ENCODE measurements at places on chromosomes 5 and 9.

GRCh38 chr9:81724242-81724889, 35.0 kb upstream of the TLE1 start:
- no peak for DNase-seq

- no peak for DNase-seq
Observed at GRCh38 chr5:6829150-6829784, 116.0 kb downstream of the TENT4A start.

DNA sequence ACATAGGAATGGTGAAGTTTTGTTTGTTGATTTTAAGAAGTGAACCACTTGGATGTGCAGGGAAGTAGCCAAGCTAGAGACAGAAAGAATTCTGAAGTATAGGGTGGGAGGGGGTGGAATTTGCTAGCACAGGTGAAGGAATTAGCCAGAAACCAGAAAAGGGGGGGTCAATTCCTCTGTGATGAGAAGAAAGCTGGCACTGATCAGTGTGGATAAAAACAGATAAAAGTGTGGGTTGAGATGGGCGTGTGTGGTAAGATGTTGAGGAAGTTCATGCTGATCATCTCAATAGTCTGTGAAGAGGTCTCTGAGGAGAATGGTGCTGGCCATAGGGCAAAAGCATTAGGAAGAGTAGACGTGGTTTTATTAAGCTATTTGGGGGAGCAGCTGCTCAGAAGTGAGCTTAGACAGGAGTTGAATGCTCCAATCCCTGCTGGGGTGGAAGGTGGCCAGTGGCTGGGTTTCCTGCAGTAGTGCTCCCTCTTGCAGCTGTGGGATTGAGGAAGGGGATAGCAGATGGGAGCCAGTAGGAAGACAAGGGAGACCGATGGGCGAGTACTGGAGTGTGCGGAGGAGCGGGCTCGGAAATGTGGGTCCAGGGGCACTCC, 88.7 kb upstream of the ELL2 start:
- no peak for DNase-seq

DNA sequence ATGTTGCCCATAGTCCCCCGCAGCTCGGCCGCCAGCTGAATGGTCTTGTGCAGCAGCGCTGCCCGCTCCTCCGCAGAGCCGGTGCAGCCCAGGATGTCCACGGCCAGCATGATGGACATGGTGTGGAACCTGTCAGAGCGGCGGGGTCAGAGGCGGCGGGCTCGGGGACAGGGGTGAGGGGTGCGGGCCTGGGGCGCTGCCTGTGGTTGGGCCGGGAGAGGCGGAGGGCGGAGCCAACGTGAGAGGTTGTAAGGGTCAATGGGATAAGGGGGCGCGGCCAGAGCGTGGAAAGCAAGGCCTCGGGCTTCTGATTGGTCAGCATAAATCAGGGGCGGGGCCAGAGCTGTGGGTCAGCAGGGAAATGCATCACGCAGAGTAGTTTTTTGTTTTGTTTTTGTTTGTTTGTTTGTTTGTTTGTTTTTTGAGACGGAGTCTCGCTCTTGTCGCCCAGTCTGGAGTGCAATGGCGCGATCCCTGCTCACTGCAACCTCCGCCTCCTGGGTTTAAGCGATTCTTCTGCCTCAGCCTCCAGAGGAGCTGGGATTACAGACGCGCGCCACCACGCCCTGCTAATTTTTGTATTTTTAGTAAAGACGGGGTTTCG, 6.8 kb upstream of the TOR2A start:
- no peak for DNase-seq

GRCh38 chr9:71762900-71763653, 5.2 kb downstream of the CEMIP2 start:
- no peak for DNase-seq

DNA sequence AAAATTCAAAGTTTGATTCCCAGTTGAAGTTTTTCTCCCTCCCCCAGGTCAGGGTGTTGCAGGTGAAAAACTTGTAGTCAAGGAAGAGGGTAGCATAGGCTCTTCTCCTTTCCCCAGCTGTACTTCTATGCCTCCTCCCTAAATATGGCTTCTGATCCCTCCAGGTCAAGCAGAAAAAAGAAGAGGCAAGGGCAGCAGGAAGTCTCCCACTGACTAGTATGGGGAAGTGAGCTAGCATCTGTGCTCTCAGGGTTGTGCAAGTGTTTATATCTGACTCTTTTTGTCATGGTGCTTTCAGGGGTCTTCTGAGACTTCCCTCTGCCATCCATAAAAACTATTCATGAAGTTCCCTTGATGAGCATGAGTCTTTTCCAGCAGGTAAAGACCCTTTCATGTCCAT, 76.0 kb downstream of the ATPSCKMT start:
- no peak for DNase-seq

DNA sequence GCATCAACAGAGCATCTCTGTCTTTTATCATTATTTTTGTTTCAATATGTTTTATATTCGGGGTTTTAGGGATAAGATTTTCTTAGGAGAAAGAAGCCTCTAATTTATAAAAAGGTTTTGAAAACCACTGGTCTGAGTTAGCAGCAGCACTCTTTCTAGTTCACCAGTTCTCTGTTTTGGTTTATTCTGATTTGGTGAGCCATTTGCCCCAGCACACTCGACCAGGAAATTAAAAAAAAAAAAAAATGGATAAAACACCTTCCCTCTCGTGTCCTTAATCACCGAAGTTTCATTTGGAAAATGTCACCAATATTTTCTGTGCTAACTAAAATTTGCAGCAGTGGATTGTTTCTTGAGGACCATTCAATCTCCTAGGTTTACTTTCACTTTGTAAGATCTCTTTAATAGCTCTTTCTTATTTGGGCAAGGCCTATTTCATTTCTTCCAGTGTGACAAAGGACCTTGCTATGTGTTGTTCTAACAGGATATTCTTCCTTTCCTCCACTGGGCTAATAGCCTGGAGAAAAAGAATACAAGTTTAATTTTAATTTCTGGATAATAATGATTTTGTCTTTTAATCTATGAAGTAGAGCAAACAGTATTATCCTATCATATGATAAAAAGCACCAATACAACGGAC, 57.8 kb upstream of the ANXA1 start:
- no peak for DNase-seq

GRCh38 chr5:140420665-140421361, 19.2 kb downstream of the ANKHD1 start:
- no peak for DNase-seq

DNA sequence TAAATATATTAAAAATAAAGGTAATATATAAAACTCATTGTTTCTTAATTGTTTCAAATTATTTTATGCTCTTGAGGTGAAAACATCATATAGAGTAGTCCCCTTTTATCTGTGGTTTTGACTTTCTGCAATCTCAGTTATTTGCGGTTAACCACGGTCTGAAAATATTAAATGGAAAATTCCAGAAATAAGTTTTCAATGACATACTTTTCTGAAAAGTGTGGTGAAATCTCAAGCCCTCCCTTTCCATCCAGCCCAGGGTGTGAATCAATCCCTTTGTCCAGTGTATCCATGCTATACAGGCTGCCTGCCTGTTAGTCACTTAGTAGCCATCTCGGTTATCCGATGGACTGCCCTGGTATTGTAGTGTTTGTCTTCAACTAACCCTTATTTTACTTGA, 546.7 kb upstream of the DMAC1 start:
- DNase-seq, result no peak

DNA sequence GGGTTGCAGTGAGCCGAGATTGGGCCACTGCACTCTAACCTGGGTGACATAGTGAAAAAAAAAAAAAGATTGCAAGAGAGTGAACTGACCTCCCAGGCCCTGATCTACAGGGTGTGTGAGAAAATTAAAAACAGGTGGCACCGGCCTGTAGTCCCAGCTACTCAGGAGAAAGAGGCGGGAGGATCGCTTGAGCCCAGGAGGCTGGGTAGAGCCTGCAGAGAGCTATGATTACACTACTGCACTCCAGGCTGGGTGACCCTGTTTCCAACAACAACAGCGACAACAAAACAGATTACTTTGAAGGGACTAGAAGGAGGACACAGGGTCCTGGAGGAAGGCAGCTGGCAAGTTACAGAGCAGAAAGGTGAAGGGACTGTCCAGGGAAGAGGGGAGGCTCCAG, 42.2 kb upstream of the FABP6 start:
- DNase-seq, result no peak

- no peak for DNase-seq
Observed at GRCh38 chr9:33166231-33167083, 679 bp downstream of the B4GALT1 start.

DNA sequence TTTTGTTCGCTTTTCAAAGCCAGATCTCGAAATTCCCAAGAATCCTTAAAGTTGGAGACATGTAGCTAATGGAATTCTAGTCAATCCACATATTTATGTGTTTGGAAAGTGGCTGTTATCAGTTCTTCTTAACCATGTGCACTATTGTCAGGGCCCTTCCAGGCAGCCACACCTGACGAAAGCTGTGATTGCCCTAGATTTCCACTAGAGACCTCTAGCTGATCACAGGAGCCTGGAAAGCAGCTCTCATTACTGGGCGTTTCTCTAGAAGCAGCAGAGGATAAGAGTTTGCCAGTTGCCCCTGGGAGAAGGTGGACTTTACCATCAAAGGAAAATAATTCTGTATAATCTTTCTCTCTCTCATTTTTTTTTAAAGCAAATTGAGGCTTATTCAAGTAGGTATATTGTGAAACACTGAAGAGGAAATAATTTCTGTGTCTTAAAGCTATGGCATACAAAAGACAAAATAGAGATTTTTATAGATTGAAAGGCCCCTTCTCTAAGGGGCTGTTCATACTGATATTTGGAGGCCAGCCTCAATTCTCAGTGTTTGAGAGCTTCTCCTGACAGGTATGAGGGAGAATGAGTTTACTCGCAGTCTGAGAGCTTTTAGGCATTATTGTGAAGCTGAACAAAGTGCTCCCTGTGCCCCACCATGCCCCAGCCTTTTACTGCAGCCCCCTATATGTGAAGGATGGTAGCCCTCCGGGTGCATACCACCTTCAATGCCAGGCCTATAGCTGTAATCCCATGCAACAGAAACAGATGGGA, 405.4 kb upstream of the ACTBL2 start:
- no peak for DNase-seq

GRCh38 chr5:38291355-38291754, 33.0 kb downstream of the EGFLAM start:
- no peak for DNase-seq

- DNase-seq, result no peak
Observed at GRCh38 chr5:59067956-59068656, 485.2 kb downstream of the RAB3C start.

- DNase-seq, result no peak
Observed at GRCh38 chr9:112380825-112381221, 915 bp downstream of the HSDL2 start.

DNA sequence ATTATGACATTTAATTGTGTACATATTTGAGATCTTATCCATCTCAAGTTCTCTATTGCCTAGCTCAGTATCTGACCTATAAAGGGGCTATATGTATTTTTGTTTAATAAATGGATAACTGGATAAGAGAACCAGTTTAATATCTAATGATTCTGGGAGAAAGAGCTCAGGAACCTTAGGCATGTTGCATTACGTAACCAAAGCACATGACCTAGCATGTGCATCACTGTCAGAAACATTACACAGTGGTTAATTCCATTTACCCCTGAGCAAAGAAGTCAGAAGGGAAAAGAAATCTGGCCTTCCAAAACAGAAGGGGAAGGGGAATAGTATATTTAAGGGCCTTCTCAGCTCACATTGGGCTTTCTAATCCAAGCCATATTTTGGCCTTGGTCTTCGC, 12.3 kb downstream of the PAPPA start:
- no peak for DNase-seq

GRCh38 chr9:125969462-125969861, 222.3 kb downstream of the PBX3 start:
- no peak for DNase-seq

GRCh38 chr5:172820046-172820767, 13.8 kb upstream of the ERGIC1 start:
- DNase-seq, result no peak

DNA sequence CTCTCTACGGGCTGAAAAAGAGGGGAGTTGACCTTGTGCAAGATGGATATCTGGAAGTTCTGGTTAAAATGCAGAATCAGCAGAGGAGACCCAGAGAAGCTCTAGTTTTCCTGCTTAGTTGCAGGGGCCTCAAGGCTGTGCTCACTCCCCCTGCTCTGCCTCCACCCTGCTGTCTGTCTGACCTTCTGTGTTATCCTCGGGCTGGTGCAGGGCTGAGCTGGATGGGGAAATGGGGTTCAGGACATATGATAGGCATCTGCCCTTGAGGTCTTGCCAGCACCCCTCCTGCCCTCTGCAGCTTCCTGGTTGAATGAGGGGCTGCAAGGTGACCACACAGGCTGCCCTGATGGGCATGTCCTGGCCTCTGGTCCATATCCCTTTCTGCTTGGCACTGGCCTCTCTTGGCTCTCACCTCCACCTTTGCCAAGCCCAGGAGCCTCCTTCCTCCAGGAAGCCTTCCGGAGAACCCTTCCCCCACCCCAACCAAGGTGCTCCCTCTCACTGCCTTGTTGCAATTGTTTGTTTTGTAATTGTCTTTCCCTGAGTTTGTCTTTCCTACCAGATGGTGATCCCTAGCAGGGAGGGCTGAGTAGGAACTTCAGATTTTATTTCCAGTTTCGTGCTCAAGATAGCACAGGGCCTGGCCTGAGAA, 1.3 kb downstream of the TMEM268 start:
- DNase-seq, result no peak

GRCh38 chr5:123456242-123456641, 33.0 kb upstream of the CEP120 start:
- no peak for DNase-seq

DNA sequence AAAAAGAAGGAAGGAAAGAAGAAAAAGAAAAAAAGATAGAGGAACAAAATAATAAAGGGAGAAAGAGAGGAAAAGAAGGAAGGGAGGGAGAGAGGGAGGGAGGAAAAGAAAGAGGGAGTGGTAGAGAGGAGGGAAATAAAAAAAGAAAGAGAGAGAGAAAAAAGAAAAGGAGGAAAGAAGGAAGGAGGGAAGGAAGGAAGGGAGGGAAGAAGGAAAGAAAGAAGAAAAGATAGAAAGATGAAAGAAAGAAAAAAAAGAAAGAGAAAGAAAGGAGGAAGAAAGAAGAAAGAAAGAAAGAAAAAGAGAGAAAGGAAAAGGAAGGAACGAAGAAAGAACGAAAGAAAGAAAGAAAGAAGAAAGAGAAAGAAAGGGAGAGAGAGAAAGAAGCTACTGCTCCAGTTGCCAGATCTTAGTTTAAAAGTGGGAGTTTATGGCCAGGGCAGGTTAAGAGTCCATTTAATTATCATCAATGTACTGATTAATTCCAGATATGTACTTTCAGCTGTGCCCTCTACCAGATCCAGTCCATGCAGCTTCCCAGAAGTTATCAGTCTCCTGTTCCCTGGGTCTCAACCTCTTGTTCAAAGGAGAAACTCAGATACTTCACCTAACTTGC, 1378.5 kb upstream of the NUDT12 start:
- no peak for DNase-seq

GRCh38 chr9:20186823-20187222, 398.0 kb upstream of the SLC24A2 start:
- DNase-seq, result no peak

DNA sequence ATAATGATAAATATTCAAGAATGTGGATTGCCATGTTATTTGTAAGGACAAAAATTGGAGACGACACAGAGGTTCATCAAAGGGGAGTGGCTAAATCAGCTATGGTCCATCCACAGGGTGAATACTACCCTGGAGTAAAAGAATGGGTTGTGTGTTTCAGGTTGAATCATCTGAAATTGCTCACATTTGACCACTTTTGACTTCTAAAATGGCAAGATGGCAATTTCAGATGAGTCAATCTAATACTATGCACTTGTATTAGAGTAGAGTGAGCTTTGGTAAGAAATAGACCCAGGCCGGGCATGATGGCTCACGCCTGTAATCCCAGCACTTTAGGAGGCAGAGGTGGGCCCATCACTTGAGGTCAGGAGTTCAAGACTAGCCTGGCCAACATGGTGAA, 131.8 kb downstream of the GAPVD1 start:
- no peak for DNase-seq

GRCh38 chr9:124290743-124291554, 33.2 kb downstream of the NEK6 start:
- no peak for DNase-seq
